ENCODE measurements at places on chromosomes 3 and 15.

DNA sequence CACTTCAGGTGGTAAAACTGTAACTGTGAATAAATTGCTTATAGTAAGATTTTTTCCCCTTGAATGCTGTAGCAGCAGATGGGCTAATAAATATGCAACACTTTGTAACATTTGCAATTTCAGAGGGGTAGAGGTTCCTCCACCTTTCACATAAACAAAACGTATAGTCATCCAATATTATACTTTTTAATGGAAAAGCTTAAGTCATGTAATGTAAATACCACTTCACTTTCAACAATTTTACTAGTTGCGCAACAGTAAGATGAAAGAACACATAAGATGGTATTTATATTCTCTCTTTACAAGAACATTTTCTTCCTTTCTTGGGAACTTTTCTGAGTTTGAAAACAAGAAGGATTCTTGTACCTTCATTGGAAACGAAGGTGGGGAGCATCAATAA is 56.6 kb upstream of the FAM3D start:
- DNase-seq, result no peak

DNA sequence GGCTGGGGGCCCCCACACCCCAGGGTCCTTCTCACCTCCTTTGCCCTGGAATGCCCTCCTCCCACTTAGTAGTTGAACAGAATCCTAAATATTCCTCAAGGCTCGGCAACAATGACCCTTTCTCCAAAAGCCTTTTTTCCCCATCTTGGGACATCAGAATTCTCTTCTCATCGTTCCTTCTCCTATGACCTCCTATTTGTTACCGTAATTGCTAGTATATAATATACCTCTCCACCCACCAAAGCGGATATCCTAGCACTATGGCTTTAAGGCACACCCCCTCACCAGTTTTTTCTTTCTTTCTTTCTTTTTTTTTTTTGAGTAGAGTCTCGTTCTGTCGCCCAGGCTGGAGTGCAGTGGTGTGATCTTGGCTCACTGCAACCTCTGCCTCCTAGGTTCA is 16.8 kb downstream of the HDAC11 start:
- no peak for DNase-seq

DNA sequence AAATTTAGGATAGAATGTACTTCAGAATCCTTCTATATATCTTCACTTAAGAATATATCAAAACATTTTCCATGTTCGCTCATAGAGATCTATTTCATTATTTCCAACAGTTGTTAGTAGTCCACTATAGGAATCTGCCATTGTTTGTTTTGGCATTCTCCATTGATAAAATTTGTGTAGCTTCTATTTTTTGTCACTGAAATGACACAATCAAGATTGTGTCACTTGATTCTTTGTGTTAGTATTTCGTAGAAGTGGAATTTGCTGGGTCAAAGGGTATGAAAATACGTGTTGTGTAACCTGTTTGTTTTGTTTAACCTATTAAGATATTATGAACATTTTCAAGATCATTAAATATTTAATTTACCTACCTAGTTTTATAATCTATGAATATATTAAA is 15.9 kb upstream of the GPR156 start:
- DNase-seq, result no peak

DNA sequence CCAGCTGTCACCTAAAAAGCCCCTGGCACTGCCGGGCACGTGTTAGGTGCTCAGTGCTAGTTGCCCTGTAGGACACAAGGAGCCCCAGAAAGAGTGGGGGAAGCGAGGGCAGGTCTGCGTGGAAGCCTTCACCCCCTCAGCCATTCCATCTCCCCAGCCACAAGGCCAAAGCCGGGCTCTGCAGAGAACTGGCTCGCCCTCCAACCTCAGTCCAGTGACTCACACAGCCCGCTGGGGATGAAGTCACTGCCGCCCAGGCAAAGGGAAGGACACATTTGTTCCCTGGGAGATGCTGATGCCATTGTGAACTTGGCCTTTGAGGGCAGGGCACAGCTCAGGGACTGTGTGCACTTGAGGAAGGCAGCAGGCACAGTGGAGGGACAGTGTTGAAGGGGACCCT is 48.1 kb downstream of the IQSEC1 start:
- peak; percentile 38 for DNase-seq

- no peak for DNase-seq
These were observed 19.3 kb upstream of the LYSMD4 start for GRCh38 chr15:99752556-99752955.

DNA sequence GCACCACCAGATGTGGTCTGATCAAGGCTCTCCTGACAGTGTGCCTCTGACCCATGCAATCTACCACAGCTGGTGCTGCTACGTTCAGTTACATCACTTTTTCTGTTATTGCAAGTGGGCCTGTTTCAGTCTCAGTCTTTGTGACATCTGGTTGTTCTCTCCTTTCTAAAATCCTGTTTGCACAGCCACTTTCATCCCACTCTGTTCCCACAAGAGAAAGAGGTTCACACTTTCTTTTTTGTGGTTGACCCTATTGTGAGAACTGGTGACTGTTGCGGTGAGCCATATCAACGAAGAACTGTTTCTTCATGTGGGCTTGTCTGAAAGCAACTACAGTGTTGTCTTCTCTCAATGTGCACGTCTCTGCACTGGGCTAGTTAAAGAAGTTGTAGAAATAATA is 342.8 kb upstream of the ARPP21 start:
- no peak for DNase-seq

- no peak for DNase-seq
These were observed 33.3 kb downstream of the CA12 start for GRCh38 chr15:63348392-63348791.

GRCh38 chr3:188298585-188298984 is 144.6 kb downstream of the LPP start:
- DNase-seq, result no peak

GRCh38 chr3:108940568-108941263 is 13.0 kb downstream of the GUCA1C start:
- DNase-seq, result no peak

- DNase-seq, result no peak
These were observed 440.7 kb upstream of the THBS1 start for GRCh38 chr15:39140060-39140604.

DNA sequence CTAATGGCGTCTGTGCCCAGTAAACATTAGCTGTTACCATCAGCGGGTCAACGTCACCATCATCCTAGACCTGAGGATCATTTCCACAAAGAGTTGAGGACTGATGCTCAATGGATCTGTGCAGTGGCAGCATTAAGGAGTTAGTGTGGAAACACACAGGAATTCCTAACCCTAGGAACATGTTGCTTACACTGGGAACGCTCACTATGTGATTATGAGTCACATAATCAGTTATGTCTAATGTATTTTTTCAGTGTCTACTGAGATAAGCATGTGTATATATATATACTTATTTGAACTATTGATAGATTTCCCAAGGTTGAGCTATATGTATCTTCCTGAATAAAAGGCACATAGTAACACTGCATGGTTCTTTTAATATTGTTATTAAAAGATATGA is 19.0 kb downstream of the ARNT2 start:
- no peak for DNase-seq

DNA sequence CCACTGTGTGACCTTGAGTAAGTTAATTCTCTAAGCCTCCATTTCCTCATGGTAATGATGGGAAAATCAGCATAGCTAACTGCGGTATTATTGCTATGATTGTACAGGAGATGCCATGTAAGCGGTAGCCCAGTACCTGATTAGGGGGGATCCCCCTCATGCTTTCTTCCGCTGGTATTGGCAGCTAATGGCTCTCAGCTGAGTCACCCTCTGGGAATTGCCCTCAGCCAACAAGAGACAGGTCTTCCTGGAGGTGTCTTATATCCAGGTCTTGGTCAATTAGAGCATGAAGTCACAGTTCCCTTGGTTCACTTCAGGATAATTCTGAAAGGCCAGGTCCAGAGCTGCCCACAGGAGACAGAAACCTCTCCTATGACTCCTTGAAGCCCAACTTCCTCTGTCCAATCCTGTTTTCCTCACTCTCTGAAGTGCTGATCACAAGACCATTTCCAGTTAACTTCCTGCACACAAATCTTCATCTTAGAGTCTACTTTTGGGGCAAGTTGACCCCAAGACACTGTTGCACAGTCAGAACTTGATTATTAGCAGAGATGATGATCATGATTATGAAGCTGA is 724.7 kb upstream of the ZNF385D start:
- no peak for DNase-seq

DNA sequence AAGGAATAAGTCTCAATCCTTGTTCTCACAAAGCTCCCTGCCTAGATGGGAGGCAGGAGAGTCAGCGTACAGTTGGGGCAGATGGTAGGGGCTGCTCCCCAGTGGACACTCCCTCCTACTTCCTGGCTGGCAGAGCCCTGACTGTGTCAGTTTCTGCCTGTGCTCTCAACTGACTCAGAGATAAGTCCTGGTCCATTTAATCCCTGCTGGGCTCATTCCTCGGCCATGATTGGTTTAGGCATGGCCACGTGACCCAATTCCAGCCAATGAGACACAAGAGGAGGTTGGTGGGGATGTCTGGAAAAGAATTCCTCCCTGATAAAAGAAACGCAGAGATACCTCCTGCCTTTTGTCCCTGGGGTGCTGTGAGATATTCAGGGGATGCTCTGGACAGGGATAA is 118.1 kb upstream of the SLC6A11 start:
- DNase-seq, result no peak

- no peak for DNase-seq
These were observed 43.5 kb downstream of the ACAD9 start for GRCh38 chr3:128922804-128923459.

DNA sequence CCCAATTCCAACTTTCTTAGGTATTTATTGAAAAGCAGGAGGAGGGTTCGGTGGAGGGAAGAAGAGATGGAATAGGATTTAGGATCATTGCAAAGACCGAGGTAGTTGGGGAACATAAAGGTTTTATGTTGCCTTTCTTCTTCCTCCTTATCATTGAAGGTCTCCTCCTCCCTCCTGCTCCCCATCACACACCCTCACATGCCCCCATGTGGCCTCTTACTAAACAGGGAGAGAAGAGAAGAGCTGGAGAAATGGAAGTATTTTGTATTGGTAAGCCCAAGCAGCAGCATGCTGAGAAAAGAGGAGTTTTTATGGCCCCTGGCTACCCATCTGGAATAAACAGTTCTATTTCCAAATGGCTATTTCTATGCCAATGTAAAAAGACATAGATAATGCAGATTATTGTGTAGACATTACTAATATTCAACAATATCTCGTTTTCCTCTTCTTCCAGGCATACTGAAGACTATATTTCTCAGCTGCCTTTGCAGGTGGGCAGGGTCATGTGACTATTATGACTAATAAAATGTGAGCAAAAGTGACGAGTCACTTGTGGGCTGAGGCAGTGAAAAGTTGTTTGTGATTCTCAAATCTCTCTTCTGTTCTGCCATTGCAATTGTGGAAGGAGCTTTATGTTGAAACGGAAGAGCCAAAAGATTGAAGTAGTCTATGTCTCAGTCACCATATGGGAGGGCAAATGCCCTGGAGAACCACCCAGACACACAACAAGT is 5.2 kb upstream of the GPR176 start:
- DNase-seq, result no peak

DNA sequence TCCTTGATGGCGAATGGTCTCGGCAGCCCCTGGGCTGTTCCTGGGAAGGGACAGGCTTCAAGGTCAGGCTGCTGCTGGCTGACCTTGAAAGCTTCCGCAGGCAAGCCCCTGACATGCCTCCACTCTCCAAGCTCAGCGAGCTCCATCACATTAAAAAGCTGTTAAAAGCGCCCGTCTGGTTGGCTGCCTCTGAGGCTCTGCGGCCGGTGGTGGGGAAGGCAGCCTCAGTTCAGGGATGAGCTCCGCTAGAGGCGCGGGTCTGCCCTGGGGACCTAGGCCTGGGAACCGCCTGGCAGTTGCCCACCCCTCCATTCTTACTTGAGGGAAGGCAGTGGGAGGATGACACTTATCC is 103.8 kb downstream of the LINGO1 start:
- DNase-seq, result no peak

- no peak for DNase-seq
These were observed 17.9 kb upstream of the OR5H6 start for GRCh38 chr3:98246142-98246541.

DNA sequence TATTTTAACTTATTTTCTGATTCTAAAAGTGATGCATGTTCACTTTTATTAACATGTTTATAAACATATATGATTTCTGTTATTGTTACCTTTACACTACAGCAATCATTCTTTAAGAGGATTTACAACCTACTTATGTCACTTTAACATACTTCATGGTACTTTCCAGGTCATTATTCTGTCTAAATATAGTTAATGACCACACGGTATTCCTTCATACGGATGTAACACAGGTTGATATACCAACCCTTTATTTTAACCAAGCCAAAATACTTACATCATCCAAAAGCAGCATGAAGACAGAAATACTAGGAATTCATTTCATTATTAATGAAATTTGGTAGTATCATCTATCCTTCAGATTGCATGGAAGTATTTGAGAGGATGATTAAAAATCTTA is 18.6 kb downstream of the PIK3R4 start:
- no peak for DNase-seq

DNA sequence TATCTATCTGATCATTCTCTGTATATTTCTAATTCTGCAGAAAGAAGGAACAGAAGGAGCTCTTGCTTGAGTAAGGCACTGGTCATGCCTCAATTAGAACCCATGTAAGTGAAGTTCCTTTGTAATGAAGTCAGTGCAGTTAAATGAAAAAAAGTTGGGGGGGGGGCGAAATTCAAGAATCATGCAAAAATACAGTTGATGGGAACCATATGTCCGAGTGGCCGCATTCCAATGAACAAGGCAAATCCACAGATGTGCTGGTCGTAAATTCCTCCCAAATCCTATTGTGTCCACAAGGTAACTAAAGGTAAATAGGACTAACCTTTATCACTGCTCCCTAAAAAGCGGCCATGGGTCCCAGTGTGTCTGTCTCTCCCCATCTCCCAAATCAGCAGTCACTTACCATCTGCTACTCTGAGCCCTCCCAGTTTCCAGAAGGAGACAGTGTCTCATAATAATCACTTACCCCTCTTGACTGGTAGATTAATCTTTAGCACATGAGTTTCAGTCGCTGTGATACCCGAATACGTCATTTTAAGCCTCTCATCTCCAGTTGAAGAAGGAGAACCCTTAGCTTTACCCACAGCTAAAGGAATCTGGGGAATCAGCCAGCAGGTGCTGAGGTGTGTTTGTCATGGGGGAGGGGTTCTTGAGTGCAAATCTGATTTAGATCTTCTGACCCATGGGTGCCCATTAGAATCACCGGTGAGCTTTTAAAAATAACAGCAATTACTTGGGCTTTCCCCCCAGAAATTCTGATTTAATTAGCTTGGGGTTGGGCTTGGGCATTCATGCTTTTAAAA is 56.3 kb upstream of the EPHB3 start:
- DNase-seq, result no peak
